Hepatocyte (in vitro differentiated cells): ENCODE measurements at places on chromosomes 3 and 15. TPM values are rescaled to one million over a fixed set of nuclear protein-coding genes. Genes with fewer than 3 reads are reported as not detected.

Gene FURIN
- 62.6 and 67.9 TPM in 2 replicates for total RNA-seq

Gene TICRR
- 1.3 and 2.3 TPM in 2 replicates for total RNA-seq

Gene PGBD4
- 1.9 and 2.0 TPM in 2 replicates for total RNA-seq

DNA sequence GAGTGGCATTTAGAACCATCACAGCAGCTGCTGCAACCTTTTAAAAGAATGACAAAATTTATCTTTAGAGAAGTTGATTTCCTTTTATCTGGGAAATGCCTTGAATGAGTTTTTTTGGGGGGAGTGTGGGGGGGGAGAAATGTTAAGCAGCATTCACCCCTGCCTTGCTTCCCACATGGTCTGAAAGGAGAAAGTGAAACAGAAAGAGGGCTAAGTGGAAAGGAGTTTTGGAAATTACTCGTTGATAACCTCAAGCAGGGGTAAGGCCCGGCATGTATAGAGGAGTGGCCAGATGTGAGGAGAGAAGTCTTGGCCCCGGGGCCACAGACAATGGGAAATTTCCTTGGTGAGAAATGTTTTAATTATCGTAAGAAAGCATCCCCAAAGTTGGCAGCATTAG, 23.5 kb downstream of the B3GALNT1 start:
- H3K4me1 ChIP-seq = no peaks in the 10 kb centered on the region
- H3K27me3 ChIP-seq = no peaks in the 10 kb centered on the region
- DNase-seq = no peak

Gene DAPK2
- total RNA-seq = 4.9 and 7.3 TPM in 2 replicates

Gene WNT5A
- 96.0 and 129 TPM in 2 replicates for total RNA-seq

Gene NECTIN3
- total RNA-seq = 64.9 and 88.6 TPM in 2 replicates

- H3K27ac ChIP-seq = no peak overlapping the region
- H3K36me3 ChIP-seq = no peaks in the 10 kb centered on the region
- no peak for DNase-seq
- no peaks in the 10 kb centered on the region for H3K27me3 ChIP-seq
These were observed 6.5 kb downstream of the RUBCN start for GRCh38 chr3:197730200-197730599.

DNA sequence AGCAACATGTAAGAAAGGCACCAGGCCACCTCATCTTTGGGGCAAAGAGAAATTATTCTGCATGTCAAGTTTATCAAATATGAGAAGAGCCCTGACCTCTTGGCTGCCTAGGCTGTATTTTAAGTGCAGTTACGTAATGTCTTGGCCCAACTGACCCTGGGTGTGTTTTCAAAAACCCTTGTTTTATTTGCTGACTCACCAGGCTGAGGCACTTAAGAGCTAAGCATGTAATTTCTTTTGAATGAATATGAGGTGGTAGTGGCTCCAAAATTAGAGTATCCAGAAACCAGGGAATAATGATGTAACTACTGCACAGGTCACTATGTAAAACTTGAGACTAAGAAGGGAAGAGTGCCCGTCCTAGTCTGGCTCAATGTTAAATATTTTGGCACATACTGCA, 24.3 kb downstream of the PGPEP1L start:
- no peak overlapping the region for H3K27ac ChIP-seq
- H3K4me3 ChIP-seq = no peak overlapping the region
- no peaks in the 10 kb centered on the region for H3K36me3 ChIP-seq
- H3K27me3 ChIP-seq = no peaks in the 10 kb centered on the region

GRCh38 chr3:133805702-133806475, at the start of gene SRPRB:
SRPRB (plus strand) TSS chr3:133805815; CDS start chr3:133805849, 34 bp downstream.
- peak; percentile 97 for DNase-seq
- no peaks in the 10 kb centered on the region for H3K27me3 ChIP-seq
- peak within 1 kb of the TSS; percentile 74 for H3K27ac ChIP-seq
- peaks cover 3% of the 10 kb centered on the region for H3K4me1 ChIP-seq

DNA sequence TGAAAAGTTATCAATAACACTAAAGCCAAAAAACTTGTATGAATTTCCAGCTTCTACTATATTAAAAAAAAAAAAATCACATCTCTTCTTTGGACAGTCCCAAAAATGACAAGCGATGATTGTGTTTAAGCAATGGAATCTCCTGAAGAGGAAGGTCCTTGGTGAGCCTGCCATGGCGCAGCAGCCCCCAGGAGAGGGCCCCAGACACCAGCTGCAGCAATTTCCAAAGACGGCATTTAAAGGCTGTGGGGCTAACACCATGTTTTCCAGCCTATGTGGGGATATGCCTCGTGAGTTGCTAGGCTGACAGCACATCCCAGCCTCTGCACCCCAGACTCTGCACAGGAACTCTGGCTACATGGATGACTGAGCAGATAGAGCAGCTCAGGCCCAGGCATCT, 14.7 kb downstream of the SKIC8 start:
- no peak for DNase-seq
- H3K36me3 ChIP-seq = no peaks in the 10 kb centered on the region
- H3K4me1 ChIP-seq = no peaks in the 10 kb centered on the region

GRCh38 chr3:180698760-180699270, 19.5 kb upstream of the CCDC39 start:
- no peak overlapping the region for H3K27ac ChIP-seq
- DNase-seq = no peak
- no peaks in the 10 kb centered on the region for H3K27me3 ChIP-seq
- H3K4me1 ChIP-seq = no peaks in the 10 kb centered on the region

DNA sequence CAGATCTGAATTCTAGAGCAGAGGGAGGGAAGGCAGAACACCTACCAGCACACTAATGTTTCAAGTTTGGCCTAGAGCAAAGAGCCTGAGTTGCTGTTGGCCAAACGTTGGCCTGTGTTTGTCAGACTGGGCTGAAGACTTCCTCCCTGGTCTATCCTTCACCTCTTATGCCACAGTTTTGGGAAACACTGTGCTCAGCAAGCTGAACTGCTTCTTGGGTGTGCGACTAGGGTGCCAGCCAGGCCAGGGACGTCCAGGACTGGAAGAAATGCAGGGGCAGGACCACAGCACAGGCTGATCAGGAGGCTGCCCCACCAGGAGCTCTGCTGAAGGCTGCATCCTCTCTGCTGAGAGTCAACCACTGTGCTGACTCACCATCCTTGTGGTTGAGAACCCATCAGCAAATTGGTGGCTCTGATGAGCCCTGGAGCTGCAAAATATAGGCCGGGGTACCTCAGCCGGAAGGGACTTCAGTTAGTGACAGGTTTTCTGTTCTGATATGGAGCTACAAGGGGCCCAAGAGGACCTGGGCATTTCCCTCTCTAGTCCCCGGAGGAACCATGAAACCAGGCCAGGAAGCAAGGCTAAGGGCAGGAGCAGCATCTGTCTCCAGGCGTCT, 131.6 kb upstream of the RASGRP1 start:
- H3K36me3 ChIP-seq = no peaks in the 10 kb centered on the region
- no peak overlapping the region for H3K4me3 ChIP-seq

Gene SEMA3B
- total RNA-seq = 60.2 and 67.7 TPM in 2 replicates

GRCh38 chr3:18237251-18238005, 187.7 kb downstream of the SATB1 start:
- H3K4me1 ChIP-seq = peaks cover 6% of the 10 kb centered on the region
- no peaks in the 10 kb centered on the region for H3K27me3 ChIP-seq
- H3K27ac ChIP-seq = no peak overlapping the region
- no peak overlapping the region for H3K4me3 ChIP-seq
- H3K36me3 ChIP-seq = no peaks in the 10 kb centered on the region

- peak overlapping the region; percentile 45 for H3K27ac ChIP-seq
- no peaks in the 10 kb centered on the region for H3K36me3 ChIP-seq
These were observed 36.4 kb upstream of the SLCO2A1 start for GRCh38 chr3:134066158-134066541.

- no peak overlapping the region for H3K4me3 ChIP-seq
- H3K27me3 ChIP-seq = peaks cover 13% of the 10 kb centered on the region
- H3K4me1 ChIP-seq = peaks cover 15% of the 10 kb centered on the region
- H3K36me3 ChIP-seq = no peaks in the 10 kb centered on the region
- DNase-seq = peak; percentile 71
- no peak overlapping the region for H3K27ac ChIP-seq
These were observed 13.3 kb downstream of the GRAMD2A start for GRCh38 chr15:72184165-72184811.
